T follicular helper cell (primary cell): ENCODE measurements at places on chromosomes 13 and 19.

DNA sequence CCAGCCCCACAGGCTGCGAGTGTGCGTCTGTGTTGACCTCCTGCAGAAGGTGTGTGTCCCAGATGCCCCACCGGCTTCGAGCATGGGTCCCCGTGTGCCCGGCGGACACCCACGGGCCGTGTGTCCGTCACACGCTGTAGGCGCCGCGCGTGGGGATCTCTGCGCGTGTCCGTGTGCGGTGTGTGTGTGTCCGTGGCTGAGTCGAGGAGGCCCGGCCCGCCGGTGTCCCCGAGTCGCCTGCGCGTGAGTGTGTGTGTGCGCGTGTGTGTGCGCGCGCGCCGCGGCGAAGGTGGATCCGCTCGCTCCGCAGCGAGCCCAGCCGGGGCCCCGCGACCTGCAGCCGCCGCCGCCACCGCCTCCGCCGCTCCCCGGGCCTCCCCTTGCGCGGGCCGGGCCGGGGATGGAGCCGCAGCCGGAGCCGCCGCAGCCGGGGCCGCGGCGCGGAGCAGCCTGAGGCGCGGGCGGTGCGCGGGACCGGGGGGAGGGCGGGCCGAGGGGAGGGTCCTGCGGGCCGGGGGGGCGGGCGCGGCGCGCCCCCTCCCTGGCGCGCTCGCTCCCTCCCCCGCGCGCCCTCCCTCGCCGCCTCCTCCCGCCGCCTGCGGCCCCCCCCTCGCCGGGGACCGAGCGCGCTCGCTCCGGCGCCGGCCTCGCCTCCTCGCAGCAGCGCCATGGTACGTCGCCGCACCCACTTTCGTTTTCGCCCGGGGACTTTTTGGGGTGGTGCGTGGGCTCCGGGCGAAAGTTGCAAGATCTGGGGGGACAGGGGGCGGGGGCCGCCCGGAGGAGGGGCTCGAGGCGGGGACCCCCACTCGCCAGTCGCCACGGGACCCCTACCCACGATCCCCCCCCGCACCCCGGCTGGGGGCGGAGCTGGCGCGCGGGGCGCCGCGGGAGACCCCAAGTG lies 7.1 kb upstream of the NFIC start:
- peak; percentile 56 for DNase-seq

GRCh38 chr13:49690133-49690994 lies 922 bp downstream of the EBPL start:
- no peak for DNase-seq

DNA sequence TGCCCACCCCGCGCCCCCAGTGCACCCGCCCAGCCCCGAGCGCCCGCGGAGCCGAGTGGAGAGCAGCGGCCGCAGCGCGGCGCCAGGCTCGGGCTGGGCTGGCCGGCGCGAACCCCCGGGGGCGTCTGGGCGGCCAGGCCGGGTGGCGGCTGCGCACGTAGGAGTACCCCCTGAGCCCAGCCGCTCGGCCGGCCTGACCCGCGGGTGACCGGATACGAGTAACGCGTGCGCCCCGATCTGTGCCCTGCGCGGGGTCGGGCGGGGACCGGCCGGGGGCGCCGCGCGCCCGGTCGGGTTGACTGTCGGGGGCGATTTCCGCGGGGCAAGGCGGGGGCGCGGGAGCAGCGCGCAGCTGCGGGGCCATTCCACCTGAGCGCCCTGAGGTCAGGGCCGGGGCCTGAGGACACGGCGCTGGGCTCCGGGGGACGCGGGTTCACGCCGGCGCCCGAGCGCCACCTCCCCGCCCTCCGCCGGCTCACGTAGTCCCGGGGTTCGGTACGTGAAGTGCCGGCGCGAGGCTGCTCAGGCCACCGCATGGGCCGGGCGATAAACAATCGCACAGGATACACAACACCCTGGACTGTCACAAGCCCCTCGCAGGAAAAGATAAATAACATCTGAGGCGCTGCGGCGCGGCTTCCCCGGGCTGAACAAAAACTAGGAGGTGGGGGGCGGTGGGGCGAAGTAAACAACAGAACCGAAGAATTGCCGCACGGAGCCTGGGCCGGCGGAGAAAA lies 37.6 kb upstream of the FLT1 start:
- no peak for DNase-seq

DNA sequence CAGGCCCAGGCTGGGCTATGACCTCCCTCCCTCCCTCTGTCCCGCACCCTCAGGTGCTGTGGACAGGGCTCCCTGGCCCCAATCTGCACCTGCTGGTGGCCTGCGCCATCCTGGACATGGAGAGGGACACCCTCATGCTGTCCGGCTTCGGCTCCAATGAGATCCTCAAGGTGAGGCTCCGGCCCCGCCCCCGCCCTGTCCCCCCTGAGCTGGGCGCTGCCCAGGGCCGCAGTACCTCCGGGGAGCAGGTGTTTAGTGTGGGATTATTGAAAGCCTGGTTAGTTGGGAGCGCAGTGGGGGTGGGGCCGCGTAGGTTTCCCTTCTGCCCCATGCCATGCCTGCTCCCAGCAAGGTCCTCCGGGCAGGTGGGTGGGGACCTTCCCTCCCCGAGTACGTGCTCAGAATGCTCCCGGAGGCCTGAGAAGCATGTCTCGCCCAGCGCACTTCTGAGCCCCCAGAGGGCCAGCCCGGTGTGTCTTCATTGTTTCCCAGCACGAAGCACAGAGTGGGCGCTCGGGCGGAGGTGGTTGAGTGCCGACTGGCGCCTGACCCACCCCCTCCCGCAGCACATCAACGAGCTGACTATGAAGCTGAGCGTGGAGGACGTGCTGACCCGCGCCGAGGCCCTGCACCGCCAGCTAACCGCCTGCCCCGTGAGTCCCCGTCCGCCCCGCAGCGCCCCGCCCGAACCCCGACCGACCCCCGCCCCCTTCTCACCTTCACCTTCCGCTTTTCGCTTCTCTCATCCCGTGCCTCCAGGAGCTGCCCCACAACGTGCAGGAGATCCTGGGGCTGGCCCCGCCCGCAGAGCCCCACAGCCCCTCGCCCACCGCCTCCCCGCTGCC lies 8.8 kb downstream of the IL4I1 start:
- DNase-seq, result no peak

DNA sequence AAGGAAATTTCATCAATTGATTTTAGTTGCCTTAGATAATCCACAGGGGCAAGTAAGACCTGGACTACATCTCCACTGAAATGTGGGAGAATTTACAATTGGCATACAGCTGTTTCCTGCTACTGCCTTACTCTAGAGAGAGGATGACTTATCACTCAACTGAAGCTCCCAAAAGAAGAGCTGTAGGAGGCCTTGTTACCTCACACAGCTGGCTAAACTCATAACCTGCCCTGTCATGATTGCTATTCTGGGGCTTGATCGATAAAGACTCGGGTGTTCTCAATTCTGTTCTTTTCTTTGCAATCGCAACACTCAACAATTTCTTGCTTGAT lies 1396.4 kb downstream of the EFNB2 start:
- DNase-seq, result no peak

DNA sequence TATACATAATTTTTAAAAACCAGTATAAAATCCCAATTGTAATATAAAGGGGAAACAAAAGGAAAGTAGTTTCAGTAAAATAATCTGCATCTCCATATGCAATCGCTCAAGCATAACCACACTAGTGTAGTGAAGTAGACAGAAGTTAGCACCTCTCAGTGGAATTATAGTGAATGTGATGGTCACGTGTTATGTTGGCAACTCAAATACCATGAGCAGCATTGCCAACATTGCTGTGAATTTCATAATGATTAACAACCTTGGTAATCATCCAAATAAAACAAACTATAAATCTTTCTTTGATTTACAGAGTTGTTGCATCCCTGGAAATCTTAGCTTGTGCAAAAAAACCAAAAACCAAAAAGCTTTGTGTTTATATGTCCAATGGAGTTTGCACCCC lies 77.3 kb upstream of the SIAH3 start:
- DNase-seq, result no peak

DNA sequence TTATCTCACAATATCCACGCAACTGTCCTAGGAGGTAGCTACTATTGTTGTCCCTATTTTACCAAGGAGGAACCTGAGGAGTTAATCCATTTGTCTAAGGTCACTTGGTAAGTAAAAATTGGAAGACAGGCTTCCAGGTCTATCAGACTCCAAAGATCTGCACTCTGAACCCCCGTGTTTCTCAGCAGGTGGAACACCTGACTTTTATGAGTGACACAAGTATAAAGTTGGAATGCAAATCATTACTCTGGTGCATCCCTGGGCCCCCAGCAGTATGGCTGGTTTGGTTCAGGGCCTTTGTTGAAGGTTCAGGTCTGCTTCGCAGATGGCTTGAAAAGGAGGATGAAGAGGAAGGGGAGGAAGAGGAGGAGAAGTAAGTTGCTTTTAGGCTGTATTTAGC lies 46.0 kb downstream of the RGCC start:
- no peak for DNase-seq

DNA sequence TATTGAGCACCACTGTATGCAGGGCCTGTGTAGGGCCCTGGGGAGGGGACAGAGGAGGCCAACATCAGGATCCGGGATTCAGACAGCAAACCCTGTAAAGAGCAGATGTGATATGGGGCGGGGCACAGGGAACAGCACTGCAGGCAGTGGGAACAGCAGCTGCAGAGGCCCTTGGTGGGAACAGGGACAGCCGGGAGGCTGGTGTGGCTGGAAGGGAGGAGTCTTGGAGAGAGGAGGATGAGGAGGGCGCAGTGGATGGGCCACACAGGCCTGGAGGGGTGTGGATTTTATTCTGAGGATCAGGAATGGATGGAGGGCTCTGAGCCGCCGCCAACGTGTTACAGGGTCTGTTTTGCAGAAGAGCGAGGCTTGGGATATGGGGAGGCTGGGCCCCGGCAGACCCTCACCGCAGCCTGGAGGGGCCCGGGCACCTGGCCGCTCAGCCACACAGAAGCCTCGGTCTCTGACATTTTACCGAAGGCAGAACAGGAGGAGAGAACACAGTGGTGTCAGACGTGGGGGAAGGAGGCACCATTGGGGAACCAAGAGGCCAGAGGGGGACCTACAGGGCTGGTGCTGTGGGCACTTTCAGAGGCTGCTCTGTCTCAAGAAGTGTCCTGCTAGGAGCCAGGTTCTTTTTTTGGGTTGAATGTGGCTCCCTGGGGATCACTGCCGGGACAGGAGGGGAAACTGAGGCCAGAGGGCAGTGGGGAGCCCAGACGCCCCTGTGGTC lies 6.9 kb downstream of the EFNA2 start:
- no peak for DNase-seq
